ENCODE measurements at places on chromosomes 6 and 20.

DNA sequence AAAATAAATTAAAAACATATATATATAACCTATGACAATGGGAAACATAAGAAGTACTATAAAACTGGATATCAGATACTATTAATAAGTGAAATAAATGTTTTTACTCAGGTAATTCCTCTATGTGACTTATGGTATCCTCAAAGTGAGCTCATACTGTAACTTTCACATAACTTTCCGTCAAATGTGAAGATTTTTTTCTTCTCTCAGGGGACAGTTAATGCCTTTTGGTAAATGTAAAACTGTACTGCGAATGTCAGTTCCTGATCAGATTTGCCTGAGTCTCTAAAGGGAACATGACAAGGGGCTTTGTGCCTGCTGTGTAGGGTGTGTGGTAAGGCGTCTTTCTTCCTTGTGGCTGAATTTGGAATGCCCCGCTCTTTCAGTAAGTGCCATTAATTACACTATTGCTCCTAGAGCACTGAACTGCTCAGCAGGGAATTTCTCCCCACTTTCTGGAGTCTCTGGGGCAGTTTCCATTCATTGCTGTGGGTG, 271.8 kb downstream of the PRL start:
- DNase-seq = no peak

DNA sequence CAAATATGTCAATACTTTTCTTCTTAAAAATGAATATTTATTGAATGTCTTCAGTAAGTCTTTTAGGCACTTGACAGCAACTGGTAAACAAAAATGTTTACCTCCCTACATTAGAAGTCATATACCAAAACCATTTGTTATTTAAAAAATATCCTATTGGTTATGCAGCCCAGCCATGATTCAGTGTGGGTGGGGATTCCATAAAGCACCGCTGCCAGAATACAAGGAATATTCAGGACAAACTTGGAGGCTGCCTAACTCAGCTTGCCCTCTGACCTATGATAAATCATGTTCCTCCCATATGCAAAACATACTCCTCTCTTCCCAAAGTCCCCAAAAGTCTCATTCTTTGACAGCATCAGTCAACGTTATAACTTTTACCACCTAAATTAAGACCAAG, 486.8 kb upstream of the IRAK1BP1 start:
- no peak for DNase-seq

DNA sequence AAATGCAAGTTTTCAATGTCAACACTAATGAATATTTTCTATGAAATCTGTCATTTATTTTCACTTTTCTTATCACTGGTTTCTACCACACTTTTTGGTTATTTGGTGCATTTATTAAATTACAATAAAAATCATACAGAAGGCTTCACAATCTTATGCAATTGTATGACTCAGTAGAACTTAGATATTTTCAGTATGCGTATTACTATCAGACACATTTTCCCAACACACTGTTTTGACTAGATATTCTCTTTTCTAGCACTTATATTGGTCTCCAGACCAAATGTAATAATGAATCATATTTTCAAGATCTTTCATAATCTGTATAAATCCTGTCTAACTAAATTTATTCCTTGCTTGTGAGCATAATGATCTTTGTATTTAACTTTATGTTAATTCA, 74.1 kb downstream of the FAM83B start:
- DNase-seq = no peak

DNA sequence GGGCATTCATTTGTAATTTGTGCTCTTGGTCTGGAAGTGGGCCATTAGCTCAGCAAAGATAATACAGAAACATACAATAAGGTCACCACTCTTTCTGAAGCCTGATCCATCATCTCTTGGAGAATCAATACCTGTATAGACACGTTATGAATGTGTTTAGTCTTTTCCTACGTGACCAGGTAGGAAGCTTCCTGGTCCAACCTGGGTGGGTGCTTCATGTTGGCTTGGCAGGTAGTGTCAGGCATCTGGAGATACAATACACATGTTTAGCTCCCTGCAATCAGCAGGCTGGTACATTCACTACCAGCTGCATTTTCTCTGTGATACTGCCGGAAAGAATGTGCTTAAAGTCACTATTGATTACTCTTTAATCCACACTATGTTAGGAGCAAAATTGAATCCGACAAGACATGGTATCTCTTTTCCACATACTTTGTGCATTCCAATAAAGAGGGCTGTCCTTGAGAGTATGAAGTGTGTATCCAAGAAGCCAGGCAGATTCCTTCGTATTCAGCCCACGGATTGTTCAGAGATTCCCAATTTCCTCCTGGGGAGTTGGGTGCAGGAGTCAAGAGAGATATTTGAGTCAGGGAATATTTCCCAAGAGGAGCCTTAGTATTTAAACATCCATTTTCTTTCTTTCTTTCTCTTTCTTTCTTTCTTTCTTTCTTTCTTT, 49.9 kb upstream of the RANBP9 start:
- no peak for DNase-seq

Measured in GOT3 (cell line).